ENCODE measurements at places on chromosomes 3 and 15.

DNA sequence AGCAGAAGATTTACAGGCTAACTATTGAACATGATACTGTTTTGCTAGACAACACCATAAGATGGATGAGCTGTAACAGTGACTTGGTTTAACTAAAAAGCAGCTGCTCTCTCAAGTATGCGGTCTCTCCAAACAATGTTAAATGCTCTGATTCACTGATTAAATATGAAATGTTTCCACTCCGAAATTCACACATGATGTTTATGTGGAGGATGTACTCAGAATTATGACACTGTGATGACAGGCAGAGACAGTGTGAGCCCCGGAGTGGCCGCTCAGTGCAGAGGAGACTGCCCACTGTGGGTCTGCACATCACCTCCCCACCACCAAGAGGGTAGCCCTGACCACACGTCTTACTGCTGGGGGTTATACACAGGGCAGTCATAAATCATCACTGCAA lies 83.9 kb upstream of the MEX3B start:
- DNase-seq = no peak

DNA sequence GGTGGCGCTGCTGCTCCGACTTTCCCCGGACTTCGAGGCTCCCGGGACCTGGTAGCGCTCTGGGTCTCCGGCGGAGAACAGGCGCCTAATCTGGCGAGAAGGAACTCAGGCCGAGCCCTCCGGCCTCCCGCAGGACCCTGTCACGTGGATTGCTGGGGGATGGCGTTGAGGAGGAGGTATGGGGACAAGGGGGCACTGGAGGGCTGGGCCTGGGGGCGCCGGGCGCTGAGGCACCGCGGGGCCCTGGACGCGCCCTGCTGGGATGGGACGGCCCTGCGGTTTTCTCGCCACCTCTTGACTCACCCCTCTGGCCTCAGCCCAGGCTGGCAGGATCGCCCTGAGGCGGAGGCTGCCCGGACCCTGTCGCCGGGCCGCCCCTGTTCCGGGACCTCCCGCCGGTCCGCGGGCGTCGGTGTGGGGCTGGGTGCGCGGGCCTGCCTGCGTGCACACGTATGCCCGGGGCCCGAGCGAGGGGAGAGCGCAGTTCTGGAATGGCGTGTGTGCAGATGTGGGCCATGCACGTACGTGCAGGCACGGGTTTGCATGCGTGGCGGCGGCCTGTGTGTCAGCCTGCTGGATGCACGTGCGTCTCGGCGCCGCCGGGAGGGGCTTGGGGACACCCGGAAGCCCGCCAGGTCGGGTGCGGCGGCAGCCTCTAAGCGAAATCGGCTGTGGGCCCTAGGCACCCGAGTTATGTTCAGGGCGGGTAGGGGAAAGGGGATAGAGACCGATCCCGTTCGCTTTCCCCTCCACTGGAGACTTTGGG lies 752 bp downstream of the C15orf39 start:
- DNase-seq = peak; percentile 83

- peak; percentile 41 for DNase-seq
Measured at GRCh38 chr15:70195587-70196305, 98.0 kb upstream of the TLE3 start.

DNA sequence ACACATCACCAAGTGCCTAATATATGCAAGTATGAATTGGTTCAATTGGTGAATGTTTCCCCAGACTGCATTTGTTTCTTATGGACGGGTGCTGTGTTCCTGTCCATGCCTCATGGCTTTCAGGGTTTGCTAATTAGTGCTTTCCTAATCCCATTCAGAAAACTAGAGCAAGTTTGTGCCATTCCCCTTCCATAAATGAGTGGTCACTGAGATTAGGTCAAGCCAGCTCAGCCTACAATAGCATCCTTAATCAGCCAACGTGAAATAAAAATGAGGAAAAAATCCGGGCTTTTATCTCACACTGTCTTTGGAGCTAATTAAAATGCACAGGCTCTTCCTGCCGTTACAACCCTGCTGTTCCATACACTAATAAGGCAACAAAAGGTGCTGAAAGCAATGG lies 788.8 kb downstream of the ROBO1 start:
- no peak for DNase-seq

DNA sequence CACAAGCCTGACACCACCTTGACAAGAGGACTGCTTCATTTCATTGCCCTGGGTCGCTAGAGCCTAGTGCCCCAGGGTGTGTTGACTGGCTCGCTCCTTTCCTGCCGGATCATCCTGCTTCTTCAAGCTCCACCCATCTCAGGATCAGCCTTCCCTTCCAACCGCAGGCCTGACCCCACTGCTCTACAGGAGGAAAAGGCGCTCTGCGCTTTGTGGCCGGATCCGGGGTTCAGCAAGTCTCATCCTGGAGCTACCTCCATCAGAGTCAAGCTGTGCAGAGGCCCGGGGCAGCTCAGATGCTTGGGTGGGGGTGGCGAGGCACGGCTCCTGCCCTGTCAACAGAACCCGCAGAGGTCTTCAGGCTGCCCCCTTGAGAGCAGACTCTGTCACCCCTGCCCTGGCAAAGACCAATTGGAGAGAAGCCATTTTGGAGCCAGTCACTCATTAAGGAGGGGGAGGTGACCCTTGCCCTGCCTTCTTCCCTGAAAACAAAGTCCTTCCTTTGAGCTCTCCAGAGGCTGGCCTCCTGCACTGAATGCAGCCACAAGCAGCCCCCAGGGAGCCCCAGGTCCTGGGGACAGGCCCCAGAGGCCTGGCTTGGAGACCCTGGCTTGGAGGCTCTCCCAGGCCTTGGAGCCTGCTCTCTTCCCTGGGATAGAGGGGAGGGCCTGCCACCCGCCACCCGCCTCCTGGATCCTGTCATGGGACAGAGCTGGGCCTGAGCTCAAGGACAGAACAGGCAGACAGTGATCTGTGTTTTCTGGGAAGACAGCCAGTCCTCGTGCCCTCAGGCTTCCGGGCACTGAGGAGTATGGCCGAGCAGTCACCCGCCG lies 80.3 kb downstream of the CPN2 start:
- DNase-seq = peak; percentile 63

- DNase-seq = no peak
Measured at GRCh38 chr15:48510976-48511375, 134.5 kb downstream of the FBN1 start.

GRCh38 chr3:10546181-10546624 lies 40.8 kb upstream of the ATP2B2 start:
- no peak for DNase-seq

GRCh38 chr3:60579734-60580133 lies 671.5 kb downstream of the FHIT start:
- DNase-seq = no peak

DNA sequence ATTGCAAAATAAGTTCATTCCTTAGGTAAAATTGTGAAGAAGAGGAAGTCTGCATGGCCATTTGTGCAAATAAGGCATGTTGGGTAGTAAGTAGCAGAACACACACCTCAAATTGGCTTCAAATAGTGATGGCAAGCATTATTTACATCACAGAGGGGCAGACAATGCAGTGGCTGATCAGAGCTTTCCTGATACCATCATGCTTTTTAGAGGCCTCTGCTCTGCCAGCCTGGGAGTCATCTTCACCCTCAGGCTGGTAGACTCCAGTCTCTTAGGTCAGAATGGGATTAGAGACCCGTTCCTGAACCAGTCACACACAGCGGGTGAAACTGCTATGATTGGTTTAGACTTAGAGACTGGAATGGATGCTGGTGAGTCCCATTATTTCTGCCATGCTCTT lies 396.0 kb upstream of the MCTP2 start:
- DNase-seq = no peak

GRCh38 chr3:141122455-141123030 lies 71.4 kb downstream of the SPSB4 start:
- DNase-seq = no peak

DNA sequence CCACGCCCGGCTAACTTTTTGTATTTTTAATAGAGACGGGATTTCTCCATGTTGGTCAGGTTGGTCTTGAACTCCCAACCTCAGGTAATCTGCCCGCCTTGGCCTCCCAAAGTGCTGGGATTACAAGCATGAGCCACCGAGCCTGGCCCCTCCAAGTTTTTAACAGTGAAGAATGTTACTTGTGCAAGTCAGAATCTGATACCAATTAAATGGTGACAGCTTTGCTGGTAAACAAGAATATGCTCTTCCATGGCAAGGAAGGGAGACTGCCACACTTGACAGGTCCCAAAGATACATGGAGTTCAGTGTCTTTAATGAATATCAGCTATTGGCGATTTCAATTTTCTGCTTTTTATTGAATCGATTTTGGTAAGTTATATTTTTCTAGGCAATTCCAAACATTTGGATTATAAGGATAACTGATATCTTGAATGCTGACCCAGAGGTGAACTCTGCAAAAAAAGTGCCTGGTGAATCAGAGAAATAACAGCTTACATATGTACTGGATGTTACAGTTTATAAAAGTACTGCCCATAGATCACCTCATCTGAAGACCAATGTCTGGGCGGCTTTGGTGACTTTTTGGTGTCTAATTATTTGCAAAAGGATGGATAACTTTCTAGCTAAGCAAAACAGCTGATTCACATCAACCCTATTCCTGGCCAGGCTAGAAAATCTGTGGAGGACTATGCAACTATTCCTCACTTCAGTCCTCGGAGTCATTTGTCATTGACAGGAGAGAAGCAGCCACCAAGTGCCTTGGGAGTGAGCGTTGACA lies 1.2 kb downstream of the PARP16 start:
- DNase-seq = no peak

DNA sequence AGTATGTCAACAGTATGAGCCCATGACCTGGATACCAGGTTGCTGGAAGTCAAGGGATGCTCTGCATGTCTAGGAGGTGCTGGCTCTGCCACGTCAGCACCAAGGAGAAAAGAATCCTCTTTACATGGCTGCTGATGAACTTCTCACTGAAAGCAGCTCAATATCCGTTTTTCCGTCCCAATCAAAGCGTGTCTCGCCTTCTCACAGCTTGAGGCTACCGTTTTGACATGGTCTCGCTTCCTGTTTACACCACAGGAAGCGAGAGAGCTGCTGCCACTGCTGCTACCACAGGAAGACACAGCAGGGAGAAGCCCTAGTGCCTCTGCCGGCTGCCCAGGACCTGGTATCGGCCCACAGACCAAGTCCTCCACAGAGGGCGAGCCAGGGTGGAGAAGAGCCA lies 27.3 kb downstream of the STARD5 start:
- peak; percentile 49 for DNase-seq

GRCh38 chr3:195003006-195003892 lies 267.7 kb downstream of the XXYLT1 start:
- DNase-seq = peak; percentile 9

DNA sequence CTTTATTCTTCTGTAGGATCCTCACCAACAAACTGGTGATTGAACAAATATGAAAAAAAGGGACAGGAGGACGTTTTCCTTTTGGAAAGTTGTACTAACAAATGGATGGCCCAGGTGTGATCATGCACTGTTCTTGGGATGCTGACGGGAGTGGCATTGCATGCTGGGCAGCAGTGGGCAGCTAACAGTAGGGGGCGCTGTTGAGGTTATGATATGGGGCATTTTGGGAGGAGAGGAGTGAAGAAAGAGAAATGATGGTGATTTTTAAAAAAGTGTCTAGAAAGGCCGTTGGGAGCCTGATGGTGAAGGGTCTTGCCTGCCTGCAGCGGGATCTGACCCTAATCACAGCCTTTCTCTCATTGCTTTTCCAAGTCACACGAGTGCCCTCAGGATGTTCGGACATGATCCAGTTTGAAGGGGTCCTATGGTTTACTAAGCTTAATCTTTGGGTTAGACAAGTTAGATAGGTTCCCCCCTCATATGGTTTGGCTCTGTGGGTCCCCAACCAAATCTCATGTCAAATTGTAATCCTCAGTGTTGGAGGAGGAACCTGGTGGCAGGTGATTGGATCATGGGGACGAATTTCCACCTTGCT lies 46.2 kb upstream of the PRTG start:
- peak; percentile 38 for DNase-seq

- DNase-seq = no peak
Measured at GRCh38 chr3:76872999-76873398, 166.9 kb upstream of the ROBO2 start.

- DNase-seq = no peak
Measured at GRCh38 chr3:166085164-166085856, 248.1 kb upstream of the BCHE start.

DNA sequence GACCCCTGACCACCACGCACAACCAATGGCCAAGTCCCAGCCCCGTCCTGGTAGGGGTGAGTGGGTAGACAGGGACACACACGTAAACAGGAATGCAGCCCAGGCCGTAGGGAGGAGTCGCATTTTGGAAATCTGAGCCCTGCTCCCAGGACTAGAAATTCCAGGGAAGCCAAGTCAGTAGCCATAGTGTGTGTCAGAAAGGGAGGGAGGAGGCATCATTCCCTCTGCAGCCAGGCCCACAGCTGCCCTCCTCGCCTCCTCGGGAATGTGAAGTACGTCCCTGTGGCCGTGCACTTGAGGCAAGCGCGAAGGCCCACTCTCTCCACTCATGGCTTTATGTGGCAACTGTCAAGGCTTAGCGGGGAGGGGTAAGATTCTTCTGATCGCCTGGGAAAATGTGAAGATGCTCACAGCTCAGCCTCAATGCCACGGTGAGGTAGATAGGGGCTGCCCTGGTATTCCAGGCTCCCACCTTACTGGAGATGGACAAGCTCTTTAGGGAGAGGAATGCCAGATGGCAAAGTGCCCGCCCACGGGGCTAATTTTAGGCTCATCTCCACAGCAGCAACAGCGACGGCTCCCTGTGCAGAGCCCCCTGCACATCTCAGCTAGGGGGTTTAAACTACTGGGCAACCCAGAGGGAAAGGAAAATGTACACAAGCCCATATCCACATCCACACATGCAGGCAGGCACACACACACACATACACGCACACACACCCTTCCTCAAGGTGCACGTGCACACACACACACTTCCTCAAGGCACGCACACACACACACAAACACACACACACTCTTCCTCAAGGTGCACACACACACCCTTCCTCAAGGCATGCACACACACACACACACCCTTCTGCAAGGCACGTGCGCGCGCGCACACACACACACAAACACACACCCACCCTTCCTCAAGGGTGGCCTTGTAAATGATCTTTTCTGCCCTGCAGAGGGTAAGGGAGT lies 65.5 kb downstream of the ADCY5 start:
- DNase-seq = no peak

DNA sequence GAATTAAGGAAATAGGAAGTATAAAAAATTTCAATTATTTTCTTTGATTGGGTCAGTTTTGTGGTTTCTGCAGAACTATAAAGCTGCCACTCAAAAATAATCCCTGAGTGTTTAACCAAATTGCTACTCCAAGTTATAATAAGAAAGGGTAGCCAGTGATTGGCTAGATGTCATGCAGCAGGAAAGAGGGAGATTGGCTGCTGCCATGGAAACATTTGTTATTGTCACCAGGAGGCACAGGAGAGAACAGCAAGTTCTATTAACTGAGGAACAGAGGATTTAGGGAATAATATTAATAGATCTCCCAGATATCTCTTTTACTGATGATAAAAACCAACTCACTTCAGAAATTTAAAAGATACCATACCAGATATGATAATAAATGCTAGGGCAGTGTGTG lies 42.6 kb downstream of the CLDN1 start:
- no peak for DNase-seq

DNA sequence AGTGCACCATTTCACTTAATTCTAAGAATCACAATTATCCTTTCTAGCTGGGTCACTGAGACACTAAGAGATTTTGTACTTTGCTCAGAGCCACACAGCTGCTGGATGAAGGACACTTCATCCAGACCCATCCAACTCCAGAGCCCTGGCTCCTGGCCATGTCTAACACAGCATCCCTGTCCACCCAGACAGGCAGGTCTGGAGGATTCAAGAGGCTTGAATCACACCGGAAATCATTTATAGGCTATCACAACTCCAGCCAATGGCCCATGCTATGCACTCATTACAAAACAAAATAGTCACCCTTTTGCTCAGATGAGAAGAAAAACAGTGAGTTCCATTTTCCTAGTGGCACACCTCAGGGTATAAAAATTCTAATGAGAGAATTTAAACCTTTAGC lies 198.2 kb upstream of the LMCD1 start:
- DNase-seq = no peak
